ENCODE measurements at places on chromosomes 11 and 22.

- DNase-seq = no peak
These were observed 156.5 kb upstream of the SOX6 start for GRCh38 chr11:16512899-16513241.

DNA sequence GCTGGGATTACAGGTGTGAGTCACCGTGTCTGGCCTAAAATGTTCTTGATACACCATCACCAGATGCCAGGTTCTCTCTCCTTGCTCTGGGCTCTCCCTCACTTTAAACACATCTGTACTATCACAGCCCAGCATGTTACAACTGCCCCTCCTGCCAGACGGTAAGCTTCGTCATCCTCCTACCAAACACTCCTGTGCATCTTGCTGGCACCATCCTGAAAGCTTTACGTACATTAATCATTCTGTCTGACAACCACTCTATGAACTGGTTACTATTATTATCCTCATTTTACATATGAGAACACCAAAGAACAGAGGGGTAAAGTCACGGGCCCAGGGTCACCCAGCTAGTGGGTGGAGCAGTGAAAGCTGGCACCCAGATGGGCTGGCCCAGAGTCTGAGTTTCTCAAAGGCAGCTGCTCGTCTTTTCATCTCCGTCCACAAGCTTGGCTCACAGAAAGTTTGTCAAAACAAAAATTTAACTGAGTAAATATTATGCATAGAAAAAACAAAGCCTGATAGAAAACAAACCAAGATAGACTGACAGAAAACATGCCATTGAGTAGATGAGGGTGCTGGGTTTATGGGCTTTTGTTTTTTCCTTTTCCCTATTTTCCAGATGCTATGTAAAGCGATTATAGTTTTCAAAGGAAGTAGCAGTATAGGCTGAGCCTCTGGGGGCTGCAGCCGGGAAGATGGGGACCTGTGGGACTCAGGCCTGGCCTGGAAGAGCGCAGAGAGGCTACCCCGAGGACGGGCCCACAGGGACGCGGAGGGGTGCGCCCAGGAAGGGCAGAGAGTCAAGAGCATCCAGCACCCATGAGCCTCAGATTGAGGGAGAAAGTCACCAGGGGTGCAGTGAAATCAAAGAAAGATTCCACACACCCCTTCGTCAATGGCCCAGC lies 9.5 kb downstream of the PLA2G6 start:
- DNase-seq = no peak

GRCh38 chr11:75205564-75206020 lies 35.0 kb upstream of the TPBGL start:
- DNase-seq = no peak

GRCh38 chr11:125465255-125465654 lies 30.8 kb downstream of the FEZ1 start:
- no peak for DNase-seq

DNA sequence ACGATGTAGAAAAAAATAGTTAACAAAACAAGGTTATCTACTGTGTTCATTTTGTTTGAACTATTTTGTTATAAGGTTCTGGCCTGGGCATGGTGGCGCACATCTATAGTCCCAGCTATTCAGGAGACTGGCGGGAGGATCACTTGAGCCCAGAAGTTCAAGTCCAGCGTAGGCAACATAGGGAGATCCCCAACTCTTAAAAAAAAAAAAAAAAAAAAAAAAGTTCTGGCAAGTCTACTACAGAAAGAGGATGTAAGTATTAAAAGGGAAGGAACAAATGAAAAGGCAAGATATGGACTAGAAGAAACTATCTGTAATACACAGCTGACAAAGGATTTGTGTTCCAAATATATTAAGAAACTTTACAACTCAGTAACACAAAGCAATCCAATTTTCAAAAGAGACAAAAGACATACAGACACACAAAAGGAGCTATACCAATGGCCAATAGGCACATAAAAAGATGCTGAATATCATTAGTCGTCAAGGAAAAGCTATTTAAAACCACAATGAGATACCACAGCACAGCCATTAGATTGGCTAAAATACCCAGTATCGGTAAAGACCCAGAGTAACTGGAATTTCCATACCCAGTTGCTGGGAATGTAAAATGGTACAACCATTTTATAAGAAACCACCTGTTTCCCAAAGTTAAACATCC lies 27.4 kb downstream of the RRAS2 start:
- no peak for DNase-seq

DNA sequence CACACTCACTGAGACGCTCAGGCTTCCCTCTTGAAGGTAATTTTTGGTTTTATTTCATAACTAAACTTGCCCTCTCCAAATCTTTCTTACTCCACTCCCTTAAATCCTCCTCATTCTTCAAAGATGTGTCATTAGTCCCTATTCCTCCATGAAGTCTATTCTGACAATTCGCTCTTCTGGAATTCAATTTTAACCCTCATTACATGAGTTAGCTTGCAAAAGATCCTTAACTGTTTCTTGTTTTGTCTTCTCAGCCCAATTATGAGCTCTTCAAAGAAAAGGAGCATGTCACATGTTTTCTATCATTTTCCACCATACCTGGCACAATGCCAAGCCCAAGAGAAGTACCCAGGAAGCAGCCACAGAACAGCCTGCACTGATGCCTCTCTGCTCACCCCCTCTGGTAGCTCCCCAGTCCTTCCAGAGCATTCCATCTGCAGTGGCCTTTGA lies 13.0 kb downstream of the GALNT18 start:
- DNase-seq = no peak

DNA sequence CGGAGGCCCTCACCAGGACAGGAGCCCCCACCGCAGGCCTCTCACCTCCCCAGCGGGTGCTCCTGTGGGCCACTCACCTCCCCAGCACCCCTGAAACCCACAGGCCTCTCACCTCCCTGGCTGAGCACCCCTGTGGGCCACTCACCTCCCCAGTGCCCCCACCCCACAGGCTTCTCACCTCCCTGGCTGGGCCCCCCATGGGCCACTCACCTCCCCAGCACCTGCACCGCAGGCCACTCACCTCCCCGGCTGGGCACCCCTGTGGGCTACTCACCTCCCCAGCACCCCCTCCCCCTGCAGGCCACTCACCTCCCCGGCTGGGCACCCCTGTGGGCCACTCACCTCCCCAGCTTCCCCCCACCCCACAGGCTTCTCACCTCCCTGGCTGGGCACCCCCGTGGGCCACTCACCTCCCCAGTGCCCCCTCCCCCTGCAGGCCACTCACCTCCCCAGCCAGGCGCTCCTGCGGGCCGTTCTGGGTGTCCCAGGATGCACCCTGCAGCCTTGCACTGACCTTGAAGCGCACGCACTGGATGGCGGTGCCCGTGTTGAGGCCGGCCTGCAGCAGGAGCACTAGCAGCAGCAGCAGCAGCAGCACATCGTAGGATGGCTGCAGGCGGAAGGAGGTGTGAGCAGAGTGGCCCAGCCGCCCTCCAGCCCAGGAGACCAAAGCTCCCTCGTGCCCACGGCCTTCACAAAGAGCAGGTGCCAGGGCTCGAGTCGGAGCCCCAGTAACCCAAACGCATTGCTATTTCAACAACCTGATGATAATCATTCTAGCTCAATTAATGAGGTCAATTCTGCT lies 5.7 kb upstream of the TTLL8 start:
- no peak for DNase-seq

- no peak for DNase-seq
These were observed 269.0 kb downstream of the OPCML start for GRCh38 chr11:133263332-133263731.

Measured in stimulated activated CD4-positive, alpha-beta T cell treated with anti-CD3 and anti-CD28 coated beads, Interleukin-12 subunit alpha, Interleukin-12 subunit beta, amount 100 ng/mL, for 24 hours (primary cell).